Posterior vena cava (tissue), 2 donors: ENCODE measurements at places on chromosomes 4 and X.

DNA sequence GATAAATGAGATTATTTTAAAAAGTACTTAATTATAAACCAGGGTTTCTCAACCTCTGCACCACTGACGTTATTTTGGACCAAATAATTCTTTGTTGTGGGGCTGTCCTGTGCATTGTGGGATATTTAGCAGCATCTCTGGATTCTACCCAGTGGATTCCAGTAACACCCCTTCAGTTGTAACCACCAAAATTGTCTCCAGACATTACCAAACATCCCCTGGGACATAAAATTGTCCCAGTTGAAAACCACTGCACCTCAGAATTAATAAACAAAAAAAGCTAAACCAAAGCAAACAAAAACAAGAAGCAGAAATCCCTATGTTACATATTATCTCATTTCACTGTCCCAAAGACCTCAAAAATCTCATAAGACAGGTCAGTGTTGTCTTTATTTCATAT lies 54.2 kb upstream of the GIMD1 start:
- no peak for DNase-seq

DNA sequence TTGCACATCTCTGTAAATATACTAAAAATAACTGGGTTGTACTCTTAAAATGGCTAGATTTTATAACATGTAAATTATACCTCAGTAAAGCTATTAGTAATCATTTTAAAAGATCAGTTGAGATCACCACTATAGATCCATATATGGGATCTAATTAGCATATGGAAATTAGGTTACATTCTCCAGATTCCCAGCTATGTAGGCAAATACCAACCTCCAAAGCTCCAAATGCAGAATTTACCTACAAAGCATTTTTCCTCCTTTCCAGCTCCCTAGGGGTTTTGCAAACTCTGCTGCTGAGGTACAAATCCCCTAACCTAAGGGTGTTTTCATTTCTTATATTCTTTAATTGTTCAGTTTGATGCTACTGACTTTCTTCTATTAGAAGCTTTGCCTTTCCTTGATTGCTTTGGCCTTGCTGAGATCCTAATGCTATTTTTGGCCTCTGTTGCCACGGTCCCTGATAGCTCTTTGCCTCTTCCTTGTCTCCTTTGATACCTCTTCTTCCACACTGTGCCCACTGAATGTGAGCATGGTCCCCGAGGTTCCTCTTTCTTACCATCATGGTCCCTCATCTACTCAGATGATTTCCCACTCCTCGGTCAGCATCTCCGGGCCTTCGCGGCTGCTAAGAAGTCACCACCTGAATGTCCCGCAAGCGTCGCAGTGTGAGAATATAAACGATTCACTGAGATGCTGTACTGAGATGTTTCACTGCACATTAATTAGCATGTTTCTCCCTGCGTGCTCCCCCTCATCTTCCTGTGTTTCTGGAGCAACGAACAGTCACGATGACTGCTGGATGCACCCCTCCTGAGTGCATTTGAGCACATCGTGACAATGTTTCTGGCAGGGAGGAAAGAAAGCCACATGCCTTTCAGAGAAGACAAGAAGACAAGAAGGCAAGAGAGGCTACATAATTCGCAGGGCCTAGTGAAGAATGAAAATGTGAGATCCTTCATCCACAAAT lies 23.8 kb downstream of the ENPP6 start:
- DNase-seq = no peak

- no peak for DNase-seq
These were observed 35.3 kb upstream of the SCRG1 start for GRCh38 chr4:173434231-173434630.

GRCh38 chr4:168109527-168109926 lies 17.2 kb downstream of the ANXA10 start:
- DNase-seq = no peak

DNA sequence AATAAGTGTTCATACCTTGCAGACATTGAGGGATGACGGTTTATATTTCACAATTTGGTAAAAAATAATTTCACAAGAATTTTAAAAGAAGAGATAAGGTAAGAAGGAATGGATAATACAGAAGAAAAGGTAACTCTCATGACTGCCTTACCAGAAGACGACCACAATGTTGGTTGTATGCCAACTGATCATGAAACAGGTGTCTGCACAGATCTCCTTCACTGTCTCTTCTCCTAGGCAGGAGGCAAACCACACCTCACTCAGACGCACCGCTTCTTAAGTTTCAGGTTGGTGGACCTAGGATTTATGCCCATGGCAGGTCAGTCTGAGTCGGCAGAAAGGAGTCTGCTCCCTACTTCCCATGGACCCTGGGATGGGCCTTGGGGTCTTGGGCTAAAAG lies 177.2 kb downstream of the VSIG4 start:
- DNase-seq = no peak

- no peak for DNase-seq
These were observed 11.0 kb upstream of the IL3RA start for GRCh38 chrX:1325515-1326116.

DNA sequence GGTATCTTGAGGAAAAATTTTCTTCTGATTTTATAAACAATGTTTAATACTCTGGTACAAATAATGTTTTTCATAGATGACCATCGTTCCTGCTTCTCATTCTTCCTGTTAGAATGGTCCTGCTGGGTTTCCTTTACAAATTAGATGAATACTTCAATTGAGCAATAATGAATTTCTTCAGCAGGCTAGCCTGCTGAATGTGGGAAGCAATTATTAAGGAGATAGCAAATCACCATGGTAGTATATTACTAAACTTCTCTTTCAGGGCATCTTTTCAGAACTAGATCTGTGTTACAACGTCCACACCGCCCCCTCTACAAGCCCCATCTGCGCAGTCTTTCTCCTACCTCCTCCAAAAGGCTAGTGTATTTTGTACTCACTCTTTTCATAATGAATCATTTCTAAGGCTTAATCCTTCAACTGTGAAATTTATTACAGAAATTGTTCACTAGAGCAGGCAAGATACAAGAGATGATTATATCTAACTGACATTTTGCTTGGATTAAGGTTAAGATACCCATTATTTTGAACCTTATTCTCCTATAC lies 38.4 kb downstream of the GPRIN3 start:
- no peak for DNase-seq

GRCh38 chrX:64186974-64187761 lies 18.3 kb downstream of the AMER1 start:
- no peak for DNase-seq

GRCh38 chrX:1481636-1482529 lies 29.2 kb upstream of the ASMTL start:
- no peak for DNase-seq
